ENCODE measurements at places on chromosomes 7 and 10.

DNA sequence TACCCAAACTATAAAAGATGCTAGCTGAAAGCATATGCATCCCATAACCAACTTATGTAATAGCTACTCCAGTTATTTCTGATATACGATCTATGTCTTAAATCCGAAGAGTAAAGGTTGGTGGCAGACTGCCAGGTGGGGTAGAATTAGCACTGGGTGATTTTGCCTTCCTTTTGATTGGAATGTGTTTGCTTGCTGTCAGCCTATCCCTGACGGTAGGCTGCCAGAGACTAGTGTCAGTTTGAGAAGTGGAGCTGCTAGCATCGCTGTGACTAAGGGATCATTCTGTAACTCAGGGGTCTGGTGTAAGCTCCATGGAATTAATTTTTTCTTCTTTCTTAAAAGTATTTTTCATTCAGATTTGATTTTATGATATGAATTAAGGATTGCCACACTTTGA is 9.5 kb upstream of the SEM1 start:
- DNase-seq, result no peak

GRCh38 chr10:63197344-63198092 is 64.4 kb downstream of the NRBF2 start:
- peak; percentile 43 for DNase-seq

- no peak for DNase-seq
Observed at GRCh38 chr10:69570050-69570816, 3.0 kb downstream of the NEUROG3 start.

DNA sequence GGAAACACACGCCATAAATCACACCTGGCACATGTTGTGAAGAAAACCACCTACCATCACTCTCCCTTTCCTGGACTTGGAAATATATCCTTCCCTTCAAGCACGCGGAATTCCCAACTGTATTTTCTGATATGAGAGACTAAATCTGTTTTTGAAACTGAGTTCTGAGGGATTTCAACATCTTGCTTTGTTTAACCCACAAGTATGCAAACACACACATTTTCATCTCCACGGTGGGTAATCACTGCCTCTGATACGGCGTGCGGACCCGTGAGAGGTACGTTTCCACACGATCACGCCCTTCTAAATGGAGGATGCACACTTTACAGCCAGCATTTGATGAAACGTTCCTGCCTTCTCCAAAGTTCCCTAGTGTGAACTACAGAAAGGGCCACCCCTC is 83.4 kb downstream of the ZRANB1 start:
- no peak for DNase-seq

- peak; percentile 25 for DNase-seq
Observed at GRCh38 chr10:122323941-122324675, 50.4 kb upstream of the PLEKHA1 start.

GRCh38 chr7:48154792-48155413 is 16.4 kb upstream of the ABCA13 start:
- no peak for DNase-seq

DNA sequence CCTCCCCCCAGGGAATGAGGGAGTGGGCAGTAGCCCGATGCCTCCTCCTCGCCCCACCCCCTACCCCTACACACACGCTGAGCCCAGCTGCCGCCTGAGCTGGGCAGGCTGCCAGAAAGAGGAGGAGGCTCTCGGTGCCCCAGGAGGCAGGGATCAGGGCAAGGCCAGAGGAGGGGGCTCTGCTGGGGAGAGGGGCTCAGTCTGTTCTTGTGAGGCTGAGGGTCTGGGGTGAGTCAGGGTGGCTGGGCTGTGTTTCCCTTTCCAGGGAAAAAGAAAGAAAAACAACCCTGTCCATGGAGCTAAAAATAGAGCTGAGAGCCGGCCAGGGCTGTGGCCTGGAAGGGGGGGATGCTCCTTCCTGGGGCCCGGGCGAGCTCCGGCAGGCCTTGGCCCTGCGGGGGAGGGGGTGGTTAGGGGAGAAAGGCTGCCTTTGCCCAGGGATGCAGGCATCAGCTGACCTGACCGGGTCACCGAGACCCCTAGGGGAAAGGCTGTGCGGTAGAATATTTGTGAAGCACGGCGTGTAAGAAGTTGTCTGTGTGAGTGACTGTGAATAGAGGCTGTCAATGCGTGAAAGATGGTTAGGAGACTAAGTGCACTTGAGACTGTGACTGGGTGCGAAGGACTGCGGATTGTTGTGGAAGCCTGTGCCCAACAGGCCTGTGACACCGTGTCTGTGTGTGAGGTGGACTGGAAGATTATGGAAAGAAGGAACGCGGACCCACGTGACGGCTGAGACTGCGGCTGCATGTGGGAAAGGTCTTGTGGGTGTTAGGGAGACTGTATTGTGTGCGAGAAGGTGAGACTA is 1.2 kb upstream of the LZTS2 start:
- DNase-seq, result peak; percentile 62

DNA sequence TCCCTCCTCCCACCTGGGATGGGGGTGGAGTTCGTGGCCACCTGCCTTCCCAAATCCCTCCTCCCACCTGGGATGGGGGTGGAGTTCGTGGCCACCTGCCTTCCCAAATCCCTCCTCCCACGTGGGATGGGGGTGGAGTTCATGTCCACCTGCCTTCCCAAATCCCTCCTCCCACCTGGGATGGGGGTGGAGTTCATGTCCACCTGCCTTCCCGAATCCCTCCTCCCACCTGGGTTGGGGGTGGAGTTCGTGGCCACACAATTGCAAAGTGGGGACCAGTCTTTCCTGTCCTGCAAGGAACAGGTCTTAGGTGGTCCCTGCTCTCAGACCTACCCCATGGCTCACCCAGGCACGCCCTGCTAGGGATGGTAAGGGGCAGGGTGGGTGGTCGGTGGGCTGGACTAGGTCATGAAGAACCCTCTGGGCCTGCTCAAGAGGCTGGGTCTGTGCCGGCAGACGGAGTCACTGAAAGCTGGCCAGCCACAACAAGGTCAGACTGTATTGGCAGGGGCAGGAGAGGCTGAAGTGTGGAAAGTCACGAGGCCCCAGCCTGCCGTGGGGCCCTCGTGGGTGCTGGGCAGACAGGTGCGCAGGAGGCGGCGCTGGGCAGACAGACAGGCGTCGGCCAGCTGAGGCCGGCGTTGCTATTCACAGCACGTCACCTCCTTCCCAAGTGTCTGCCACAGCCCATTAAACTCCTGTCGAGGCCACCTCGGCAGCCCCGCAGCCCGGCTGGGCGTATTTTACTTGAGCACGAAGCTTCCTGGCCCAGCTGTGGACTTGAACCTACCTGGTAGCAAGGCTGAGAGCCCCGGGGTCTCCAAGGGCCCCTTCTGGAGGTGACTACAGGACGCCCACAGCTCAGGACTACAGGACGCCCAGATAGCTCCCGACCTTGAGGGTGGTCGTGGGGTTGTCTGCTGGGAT is 4.1 kb downstream of the KNDC1 start:
- DNase-seq, result no peak

GRCh38 chr7:80235334-80235733 is 100.7 kb downstream of the GNAI1 start:
- no peak for DNase-seq

- no peak for DNase-seq
Observed at GRCh38 chr10:35598379-35598778, 6.8 kb upstream of the GJD4 start.

DNA sequence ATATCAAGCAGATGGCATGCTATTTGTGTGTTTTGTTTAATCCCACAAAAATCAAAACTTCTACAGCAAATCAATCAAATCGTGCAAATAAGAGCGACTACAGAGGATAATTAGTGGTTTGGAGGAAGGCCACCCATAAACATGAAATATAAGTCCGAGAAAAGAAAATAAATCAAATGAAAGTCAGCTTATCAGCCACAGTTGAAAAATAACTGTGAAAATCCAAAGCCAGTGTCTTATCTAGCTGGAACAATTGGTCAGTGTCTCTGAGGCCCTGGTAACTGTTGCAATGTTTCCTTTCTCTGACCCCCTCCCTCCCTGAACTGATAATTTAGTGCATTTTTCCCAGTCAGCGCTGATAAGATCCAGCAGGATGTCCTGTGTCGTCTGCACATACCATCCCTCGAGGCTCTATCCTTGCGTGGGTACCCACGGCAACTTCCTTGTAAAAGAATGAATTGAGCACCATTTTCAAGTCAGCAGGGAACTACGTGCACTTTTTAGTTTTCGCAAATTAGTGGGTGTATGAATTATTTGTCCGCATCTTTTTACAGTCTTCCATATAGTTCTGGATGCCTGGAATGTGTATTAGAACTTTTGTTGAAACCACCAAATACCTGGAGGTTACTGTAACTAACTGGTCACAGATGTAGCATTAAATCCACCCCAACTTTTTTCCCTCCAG is 10.8 kb upstream of the JCAD start:
- no peak for DNase-seq

DNA sequence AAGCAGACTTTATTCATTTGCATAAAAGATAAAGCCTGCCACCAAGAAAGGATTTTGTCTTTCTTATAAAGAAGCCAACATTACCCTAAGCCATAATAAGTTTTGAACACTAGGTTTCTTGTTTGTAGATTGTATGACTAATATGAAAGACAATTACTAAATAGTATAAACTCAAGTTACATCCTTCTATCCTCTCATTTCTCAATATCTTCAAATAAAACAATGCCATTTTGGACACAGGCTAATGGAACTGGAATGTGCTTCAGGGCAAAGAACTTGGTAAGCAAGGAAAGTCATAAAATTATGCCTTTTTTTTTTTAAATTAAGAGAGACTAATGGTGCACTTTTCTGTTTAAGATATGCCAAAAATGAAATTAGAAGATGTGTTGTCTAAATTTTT is 137.7 kb downstream of the DKK1 start:
- peak; percentile 84 for DNase-seq

GRCh38 chr10:128165536-128165935 is 39.3 kb upstream of the MKI67 start:
- no peak for DNase-seq

DNA sequence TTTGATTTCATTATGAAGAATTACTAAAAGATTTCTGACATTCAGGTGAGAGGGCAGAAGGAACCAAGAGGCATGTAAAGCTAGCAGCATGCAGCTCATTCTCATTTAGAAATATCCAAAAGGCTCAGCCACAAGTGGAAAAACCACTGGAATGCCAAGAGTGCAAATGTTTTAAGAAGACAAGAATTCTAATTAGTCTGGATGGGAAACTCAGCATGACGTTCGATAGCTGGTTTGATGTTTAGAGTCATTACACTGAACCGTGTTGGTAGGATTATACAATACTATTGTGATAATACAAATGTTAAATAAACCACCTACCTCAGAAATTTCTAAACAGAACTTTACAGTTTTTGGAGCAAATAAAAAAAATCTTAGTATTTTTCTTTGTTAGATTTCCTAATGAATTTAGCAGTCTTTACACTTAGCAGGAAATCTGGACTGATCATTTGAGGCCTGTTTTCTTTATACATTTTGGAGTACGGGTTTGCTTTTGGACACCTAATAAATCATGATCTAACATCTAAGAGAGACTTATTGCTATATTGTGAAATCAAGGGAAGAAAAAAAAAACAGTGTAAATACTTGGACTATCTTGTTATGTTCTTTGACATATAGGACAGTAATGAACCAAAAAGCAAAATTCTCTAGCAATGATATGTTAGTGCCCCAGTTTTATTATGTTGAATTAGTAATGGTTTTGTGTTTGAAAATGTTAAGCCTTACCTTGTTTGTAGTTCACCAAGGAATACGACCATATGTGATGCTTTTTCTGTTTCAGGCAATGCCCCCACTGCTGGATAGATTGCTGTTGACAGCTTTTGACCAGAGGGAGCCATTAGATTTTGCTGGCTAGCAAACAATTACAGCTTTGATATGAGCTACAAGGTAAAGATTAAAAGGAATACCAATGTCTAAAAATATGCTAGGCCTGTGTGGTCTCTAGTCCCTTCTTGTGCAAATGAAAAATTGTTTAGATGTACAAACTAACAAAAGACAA is 354.1 kb upstream of the SEMA3A start:
- peak; percentile 60 for DNase-seq

DNA sequence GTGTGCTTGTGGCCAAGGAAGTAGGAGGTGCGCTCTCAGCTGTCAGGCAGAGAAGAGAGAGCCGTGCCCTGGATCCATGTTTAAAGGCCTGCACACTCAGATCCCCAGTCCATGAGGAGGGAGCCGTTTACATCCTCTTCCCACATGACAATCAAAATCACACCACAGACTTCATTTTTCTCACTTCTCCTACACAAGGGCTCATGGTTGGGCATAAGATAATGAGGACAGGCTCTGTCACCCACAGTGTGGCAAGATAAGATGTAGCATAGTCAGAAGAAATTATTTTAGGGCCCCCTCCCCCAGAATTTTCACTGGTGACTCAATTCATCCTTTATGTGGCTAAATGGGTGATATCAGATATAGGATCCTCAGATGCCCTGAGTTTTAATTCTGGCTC is 35.9 kb upstream of the INHBA start:
- DNase-seq, result no peak

DNA sequence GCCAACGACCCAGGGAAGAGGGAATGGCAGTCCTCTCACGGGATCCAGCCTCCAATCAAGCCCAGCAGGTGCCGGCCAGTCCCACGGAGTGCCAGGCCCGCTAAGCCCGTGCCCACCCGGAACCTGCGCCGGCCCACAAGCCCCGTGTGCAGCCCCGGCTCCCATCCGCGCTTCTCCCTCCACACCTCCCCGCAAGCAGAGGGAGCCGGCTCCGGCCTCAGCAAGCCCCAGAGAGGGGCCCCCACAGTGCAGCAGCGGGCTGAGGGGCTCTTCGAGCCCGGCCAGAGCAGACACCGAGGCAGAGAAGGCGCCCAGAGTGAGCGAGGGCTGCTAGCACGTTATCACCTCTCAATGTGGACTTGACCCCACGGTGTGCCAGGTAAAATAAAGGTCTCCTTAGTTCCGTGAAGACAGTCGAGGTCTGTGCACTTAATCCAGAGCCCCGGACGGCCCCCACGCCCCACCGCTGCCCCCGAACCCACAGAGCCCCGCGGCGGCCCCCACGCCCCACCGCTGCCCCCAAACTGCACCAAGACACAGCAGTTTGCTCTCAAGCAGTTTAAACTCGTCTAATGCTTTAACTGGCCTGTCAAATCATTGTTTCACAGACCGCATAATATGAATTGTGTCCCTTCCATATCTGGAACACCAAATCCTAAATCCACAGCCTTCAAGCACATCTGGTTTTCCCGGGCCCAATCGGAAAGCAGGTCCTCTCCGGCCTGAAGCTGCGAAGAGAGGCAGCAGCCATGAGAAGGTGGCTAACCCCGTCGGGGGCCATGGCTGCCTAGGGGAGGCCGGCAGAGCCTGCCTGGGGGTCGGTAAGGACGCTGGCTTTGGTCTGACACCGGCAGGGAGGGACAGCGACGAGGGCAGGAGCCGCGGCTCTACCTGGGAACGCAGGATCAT is 307.8 kb downstream of the PTPRN2 start:
- no peak for DNase-seq

GRCh38 chr10:25226775-25227682 is 52.2 kb downstream of the GPR158 start:
- peak; percentile 28 for DNase-seq

- no peak for DNase-seq
Observed at GRCh38 chr7:102841290-102841689, 71.5 kb upstream of the LRRC17 start.

DNA sequence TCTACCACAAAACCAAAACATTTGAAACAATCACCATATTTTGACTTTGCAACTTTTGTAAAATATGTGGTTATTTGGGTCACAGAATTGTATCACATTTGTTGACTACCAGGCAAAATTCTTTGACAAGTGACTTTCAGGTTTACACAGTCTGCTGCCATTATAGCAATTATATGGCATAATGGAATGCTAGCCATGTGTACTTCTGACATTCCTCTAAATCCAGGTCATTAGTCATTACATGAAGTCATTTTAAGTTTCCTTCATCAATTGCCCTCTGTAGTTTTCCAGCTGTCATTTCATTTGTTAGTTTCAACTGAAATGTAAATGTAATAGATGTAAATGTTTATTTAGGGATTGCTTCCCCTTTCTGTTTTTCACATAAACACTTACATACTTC is 137.5 kb downstream of the IMMP2L start:
- peak; percentile 32 for DNase-seq

Data from GM04504 (cell line).